Activated CD8-positive, alpha-beta T cell treated with anti-CD3 and anti-CD28 coated beads, Interleukin-2, amount 10 ng/mL, durations not matched to agents 7 days and 5 days (primary cell): ENCODE measurements at places on chromosomes 6 and 20. TPM values are rescaled to one million over a fixed set of nuclear protein-coding genes. Genes with fewer than 3 reads are reported as not detected.

Gene PRL
- total RNA-seq = not detected

Gene EEF1A2
- total RNA-seq = not detected

Gene CRISP2
- not detected for total RNA-seq

Gene CPNE5
- 1.4 TPM for total RNA-seq

Gene TOMM34
- 20.2 TPM for total RNA-seq

Gene ABHD16B
- total RNA-seq = not detected

Gene F13A1
- not detected for total RNA-seq

Gene CD24
- total RNA-seq = not detected

- peak; percentile 20 for DNase-seq
Observed at GRCh38 chr6:157376241-157376640, 4.7 kb upstream of the ZDHHC14 start.

- DNase-seq = no peak
Observed at GRCh38 chr6:16333580-16333979, 95.2 kb downstream of the GMPR start.

DNA sequence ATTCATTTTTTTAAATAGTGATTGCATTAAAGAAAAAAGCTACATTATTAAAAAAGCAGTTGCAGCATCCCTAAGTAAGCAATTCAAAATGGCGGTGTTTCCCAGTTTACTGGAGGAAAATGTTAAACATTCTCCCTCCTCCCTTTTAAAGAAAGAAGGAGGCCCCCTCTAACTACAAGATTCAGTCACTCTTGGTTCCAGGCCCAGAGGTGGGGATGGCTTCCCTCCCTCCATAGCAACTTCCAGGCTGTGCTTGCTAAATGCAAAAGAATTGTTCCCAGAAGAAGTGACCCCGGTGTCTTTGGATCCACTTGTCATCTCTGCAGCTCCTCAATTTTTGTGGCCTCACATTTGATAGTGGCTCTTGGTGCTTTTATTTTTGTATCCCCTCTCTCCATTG is 165.9 kb downstream of the SOBP start:
- DNase-seq = no peak

DNA sequence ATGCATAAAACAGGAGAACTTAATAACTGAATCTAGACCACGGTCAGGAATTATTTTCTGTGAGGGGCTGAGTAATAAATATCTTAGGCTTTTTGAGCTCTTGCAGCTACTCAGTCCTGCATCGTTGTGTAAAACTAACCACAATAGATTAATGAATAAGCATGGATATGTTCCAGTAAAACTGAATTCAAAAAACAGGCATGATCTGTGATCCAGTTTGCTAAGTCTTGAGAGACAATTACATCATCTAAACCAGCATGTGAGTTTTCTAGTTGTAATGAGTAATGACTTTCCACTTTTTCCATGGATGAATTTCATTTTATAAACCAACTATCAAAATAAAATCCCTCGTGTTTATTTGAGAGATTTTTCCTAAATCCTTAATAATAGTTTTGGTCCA is 336.8 kb downstream of the RFPL4B start:
- no peak for DNase-seq

GRCh38 chr6:75098709-75099108 is 107.1 kb downstream of the COL12A1 start:
- DNase-seq = no peak

DNA sequence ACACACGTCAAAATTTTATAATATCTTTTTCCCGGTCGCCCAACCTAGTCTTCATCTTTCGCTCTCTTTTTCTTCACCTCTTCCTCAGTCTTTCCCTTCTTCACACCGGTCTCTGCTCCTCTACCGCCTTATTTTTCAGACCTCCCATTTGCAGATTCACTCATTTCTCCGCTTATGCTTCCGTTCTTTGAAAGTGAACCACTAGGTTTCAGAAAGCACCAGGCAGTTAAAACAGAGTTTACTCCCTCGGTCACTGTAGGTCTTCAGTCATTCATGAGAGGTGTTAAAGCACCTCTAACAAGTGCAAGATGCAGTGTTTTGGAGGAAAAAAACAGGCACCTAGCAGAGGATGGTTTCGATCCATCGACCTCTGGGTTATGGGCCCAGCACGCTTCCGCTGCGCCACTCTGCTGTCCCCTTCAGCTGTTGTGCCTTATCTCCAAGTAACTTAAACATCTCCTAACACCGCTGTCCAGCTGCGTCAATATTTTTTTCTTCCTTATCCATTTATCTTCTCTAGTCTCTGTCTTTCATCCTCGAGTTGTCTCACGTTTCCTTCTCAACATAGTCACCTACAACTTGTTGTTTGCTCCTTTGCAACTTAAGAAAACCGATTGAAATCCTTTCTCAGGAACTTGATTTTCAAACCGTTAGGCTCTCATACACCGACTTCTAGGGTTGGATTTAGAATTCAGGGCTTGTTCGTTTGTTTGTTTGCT is 119.7 kb upstream of the ZNF184 start:
- peak; percentile 68 for DNase-seq

- no peak for DNase-seq
Observed at GRCh38 chr6:28010526-28010925, 53.5 kb downstream of the OR2B6 start.

GRCh38 chr6:29919506-29920445 is 22.6 kb upstream of the HLA-A start:
- no peak for DNase-seq

- no peak for DNase-seq
Observed at GRCh38 chr6:47306887-47307286, 2.8 kb downstream of the TNFRSF21 start.

DNA sequence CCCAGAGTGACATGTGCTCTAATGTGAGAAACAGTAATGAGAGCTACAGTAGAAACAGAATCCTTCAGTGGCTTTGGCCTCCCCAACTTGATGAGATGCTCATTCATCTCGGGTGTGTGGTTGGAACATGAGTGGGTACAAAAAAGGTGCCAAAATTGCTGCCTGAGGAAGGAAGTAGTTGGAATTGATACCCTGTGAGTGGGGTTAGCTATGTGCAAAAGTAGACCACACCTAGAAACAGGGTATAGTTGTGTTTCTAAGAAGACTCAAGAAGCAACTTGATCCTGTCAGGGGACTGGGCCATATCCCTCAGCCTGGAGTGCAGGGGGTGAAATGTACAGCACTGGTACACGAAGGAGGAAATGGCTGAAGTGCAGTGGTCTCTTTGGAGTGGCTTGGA is 206.4 kb upstream of the SUPT3H start:
- DNase-seq = peak; percentile 27

- DNase-seq = no peak
Observed at GRCh38 chr6:98764373-98764911, 69.9 kb upstream of the POU3F2 start.

- DNase-seq = no peak
Observed at GRCh38 chr6:112017169-112017568, 36.7 kb upstream of the CCN6 start.

DNA sequence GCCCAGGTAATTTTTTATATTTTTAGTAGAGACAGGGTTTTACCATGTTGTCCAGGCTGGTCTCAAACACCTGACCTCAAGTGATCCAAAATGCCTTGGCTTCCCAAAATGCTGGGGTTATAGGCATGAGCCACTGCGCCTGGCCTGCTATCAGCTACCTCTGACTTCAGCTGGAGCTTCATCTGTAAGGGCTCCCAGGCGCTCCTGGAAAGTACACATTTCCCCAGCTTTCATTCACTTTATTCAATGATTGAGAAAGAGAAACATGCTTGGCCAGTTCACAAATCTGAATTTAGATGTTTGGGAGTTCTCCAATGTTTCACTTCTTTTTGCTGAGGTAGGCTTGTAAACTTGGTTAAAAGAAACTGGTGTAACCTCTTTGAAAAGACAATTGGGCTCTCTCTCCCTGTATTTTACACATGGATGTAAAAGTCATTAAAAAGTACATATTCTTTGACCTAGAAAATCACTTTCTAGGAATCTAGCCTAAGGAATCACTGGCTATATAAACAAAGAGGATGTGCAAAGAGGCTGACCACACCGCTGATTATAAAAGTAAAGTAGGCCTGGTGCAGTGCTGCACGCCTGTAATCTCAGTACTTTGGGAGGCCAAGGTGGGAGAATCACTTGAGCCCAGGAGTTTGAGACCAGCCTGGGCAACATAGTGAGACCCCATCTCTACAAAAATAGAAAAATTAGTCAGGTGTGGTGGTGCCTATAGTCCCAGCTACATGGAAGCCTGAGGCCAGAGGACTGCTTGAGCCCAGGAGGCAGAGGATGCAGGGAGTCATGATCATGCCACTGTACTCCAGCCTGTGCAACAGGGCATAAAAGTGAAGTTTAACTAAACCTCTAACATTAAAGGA is 128.9 kb downstream of the BACH2 start:
- no peak for DNase-seq

GRCh38 chr6:19320111-19320581 is 517.0 kb upstream of the ID4 start:
- DNase-seq = no peak

DNA sequence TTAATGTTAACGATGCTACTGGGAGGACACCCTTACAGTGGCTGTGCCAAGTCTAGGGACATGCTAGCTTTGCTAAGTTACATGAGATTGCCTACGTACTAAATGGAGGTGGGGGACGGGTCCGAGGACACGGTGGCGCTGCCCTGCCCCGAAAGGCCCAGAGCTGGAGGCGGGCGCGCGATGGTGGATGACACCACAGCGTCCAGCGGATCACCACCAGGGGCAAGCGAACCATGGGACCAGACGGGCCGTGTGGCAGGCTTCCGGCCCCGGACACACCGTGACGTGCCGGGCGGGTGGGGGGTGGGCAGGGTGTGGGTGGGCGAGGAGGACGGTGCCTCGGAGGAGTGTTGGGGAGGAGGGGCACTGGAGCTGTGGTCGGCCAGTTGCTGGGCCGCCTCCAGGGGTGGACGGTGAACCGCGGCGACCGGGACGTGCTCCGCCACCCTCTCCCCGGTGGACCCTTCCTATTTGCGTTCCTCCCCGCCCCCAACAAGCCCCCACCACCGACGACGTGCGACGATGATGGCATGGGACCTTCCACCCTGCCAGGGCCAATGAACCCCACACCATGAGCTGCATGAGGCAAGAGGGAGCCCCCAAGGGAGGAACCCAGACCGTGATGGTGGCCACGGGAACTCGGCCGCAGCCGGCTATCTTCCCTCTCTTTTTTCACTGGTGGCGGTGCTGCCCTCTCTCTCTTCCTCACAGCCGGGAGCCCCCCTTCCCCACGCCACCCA is 773.3 kb upstream of the DEFB115 start:
- no peak for DNase-seq

GRCh38 chr6:124917769-124918168 is 44.5 kb upstream of the RNF217 start:
- no peak for DNase-seq

- peak; percentile 33 for DNase-seq
Observed at GRCh38 chr20:50353289-50353961, 156.8 kb upstream of the PTPN1 start.

GRCh38 chr6:169886631-169887227 is 135.3 kb downstream of the ERMARD start:
- DNase-seq = no peak

DNA sequence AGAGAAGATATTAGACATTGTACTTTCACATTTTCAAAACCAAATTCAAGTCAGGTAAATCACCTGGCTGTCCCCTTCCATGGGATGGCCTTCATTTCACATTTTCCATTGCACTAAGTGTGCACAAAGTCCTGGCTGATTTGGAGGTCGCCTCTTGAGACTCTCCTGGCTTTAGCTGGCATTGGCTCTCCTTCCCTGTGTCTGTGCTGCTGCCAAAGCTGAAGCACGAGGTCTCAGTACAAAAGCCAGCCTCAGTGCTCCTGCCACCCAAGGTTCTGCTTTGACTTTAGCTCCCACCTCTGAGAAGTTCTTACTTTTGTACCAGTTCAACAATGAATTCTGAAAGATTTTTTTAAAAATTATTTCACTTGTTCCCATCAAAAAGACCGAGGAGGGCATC is 289.2 kb upstream of the CNR1 start:
- DNase-seq = no peak
